ENCODE measurements at places on chromosomes 13 and 19.

GRCh38 chr13:46297361-46297811 is 85.7 kb downstream of the LRRC63 start:
- DNase-seq: no peak

GRCh38 chr13:71922194-71922593 is 55.2 kb upstream of the DACH1 start:
- no peak for DNase-seq

DNA sequence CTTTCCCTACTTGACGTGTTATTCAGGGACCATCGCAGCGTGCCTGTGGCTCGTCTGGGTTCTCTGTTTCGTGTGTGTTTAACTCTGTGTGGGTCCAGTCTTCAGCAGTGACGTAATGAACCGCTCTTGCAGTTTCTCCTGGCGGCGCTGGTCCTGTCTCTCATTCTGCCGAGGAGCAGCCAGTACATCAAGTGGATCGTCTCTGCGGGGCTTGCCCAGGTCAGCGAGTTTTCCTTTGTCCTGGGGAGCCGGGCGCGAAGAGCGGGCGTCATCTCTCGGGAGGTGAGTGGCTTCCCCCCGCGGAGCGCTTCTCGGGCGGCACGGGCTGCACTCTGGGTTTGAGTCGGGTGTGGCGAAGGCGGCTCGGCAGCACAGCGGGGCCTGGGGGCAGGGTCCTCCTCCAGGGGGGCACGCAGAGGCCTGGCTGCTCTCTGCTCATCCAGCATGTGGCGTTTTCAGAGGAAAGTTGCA is 36.3 kb upstream of the TFDP1 start:
- no peak for DNase-seq

DNA sequence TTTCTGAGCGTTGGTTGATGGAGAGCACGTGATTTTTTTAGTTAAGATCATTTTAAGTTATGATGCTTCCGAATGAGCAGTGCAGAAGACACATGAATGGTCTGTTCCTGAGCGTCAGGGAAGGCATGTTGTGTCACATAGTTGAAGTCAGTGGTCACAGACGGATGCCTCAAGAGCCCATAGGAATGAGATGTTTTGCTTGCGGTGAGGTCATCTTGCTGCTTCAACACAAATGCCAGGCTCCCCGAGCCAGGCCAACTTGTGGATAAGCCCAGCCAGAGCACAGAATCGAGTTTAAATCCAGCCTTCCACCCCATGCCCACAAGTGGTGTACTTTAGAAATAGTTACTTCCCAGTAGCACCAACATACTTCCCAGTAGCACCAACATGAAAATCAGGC is 5.4 kb downstream of the UPF3A start:
- no peak for DNase-seq

- DNase-seq: no peak
These were observed 6.3 kb upstream of the DNAAF3 start for GRCh38 chr19:55172741-55173140.

DNA sequence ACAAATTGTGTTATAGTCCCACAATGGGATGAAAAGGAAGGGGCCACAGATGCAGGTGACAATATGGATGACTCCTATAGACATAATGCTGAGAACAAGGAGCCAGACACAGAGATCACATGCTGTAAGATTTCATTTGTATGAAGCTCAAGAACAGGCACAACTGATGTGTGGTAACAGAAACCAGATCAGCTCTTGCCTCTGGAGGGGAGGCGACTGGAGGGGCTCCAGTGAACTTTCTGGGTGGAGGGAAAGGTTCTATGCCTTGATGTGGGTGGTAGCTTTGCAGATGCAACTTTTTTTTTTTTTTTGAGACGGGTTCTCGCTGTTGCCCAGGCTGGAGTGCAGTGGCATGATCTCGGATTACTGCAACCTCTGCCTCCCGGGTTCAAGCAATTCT is 6.0 kb upstream of the RABAC1 start:
- DNase-seq: no peak

- DNase-seq: no peak
These were observed 89.0 kb downstream of the CDK8 start for GRCh38 chr13:26342898-26343297.

DNA sequence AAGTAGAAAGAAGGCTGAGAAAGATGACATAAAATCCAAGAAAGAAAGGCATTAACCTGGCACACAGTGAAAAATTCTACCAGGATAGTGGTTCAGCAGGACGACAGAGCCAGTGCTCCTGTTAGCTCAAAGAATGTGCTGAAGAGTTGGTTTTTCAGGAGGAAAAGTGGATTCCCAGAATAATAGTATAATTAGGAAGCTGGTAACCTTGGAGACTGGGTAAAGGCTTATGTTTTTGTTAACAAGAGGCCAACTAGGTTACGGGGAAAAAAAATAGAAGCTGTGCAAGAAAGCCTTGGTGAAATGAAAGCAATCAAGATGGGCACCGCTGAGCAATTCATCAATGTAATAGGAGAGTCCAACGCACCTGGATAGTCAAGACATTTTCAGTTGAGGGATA is 54.7 kb downstream of the SLC15A1 start:
- no peak for DNase-seq

DNA sequence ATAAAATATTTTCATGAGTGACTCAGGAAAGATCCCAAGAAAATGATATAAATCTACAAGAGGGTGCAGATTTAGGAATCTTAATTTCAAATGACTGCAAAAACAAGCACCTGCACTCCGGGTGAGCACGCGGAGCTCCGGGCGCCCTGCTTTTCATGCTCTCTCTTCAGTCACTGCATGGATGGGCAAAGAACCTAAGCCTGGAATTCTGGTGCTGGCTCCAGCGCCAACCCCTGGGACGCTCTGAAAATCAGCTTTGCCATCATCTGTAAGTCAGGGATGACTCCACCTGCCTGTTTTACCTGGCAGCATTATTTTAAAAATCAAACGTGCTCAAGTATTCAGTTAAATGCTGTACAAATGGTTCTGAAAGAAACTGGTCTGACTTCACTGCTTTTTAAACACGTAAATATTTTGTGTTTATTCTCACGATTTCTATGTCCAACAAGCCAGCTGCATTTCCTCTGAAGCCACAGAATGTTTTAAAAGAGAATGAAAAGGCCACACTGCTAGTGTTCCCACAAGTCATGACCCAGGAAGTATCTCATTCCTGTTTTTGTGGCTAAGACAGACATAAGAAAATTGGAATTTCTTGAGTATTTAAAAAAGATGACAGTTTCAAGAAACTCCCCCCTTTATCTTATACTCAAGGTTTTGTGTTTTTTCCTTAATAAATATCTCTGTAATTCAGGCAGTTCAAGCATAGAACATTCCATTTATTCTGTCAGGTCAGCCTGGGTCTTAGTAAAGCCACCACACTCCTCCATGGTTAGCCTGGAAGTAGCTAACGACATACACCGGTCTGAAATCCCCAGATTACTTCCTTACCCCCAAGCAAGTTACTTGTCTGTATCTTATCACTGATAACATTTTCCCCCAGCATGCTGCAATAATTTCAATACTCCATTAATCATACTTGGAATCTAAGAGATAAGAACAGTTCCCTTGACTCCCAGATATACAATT is 81.1 kb downstream of the COL4A1 start:
- no peak for DNase-seq

DNA sequence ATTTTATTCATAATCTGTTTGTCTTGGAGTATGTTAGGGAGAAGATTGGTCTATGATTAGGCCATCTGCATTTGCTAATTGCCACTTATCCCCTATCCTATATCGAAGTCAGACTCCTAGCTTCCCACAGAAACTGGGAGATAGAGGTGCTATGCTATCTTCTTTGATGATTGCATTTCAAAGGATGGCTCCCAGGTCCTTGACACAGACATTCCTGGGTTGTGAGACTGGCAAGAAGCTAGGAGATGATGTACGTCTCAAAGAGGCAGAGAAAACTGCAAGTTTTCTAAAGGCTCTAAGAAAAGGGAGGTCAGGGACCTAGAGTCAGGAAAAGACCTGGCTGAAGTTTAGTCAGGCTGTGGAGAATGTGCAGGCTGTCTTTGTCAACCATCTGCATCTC is 1251.9 kb downstream of the PCDH17 start:
- no peak for DNase-seq

- no peak for DNase-seq
These were observed 370.6 kb downstream of the DIAPH3 start for GRCh38 chr13:59793107-59793506.
